Stromal cell of bone marrow (primary cell): ENCODE measurements at places on chromosomes 3 and 15.
A peak's percentile ranks its signal among the peaks of the same experiment; 100 is the strongest.

DNA sequence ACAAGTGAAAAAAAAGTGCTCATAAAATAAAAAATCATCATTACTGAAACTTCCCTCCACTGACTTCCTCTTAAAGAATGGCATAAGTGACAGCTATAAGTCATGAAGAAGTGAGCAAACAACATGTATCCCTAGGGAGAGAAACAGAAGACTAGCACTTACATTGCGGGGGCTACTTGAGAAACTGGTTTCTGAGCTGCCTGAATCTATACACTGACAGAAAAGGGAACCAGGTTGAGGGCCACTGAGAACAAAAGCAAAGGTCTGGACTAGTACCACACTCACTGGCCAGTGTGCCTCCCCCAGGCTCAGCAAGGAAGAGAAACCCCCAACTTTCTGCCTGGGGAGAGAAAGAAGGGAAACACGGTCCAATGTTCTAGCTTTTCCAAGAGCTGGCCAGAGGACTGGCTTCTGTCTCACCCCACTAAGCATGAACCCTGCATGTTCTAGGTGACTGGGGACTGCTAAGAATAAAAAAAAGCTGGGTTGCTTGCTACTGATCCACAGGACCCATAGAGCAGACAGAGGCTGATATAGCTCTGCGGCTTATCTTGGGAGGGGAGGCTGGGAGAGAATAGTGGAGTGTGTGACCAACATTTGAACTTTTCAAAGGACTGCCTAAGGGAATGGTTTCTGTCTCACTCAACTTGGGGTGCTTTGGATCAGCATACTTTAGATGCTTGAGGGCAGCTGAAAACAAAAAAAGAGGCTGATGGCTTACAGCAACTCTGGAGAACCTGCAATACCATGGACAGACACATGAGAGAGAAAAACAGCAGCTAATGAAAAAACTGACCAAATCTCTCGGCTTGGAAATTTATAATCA lies 8.1 kb downstream of the RAD18 start:
- DNase-seq, result no peak

- no peak for DNase-seq
Observed at GRCh38 chr3:153903430-153903829, 217.8 kb upstream of the ARHGEF26 start.

DNA sequence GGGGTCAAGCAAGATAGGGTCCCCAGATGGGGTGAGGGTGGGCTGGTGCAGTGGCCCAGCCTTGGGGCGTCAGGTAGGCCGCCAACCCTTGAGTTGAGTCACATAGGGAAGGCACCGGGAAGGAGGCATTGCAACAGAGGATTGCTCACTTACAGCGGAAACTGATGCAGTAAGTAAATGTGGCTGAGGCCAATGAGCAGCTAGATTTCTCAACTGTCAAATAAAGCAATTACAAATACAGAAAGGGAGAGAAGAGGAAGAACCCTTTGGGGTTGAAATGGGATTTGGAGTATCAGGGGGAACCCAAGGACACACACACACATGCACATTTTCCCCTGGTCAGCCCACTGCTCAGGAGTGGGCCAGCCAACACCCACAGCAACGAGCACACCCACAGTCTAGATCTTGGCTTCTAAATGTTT lies 44.0 kb downstream of the CHSY1 start:
- DNase-seq, result no peak

DNA sequence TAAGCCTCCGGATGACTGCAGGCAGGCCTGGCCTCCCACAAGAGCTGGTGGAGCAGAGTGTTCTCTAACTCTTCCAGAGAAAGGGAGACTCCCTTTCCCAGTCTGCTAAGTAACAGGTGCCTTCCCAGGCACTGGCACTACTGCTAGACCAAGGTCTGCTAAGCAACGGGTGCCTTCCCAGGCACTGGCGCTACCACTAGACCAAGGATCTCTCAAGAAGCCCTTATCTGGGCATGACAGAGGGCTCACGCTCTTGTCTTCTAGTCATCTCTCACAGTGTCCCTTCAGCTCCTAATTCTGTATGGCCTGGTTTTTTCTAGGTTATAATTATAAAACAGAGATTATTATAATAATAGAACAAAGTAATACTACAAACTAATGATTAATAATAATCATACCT lies 27.8 kb downstream of the MYL3 start:
- DNase-seq, result no peak

GRCh38 chr15:40407330-40407990 lies 1.9 kb downstream of the IVD start:
- no peak for DNase-seq

- no peak for DNase-seq
Observed at GRCh38 chr3:66642019-66642418, 141.2 kb upstream of the LRIG1 start.

DNA sequence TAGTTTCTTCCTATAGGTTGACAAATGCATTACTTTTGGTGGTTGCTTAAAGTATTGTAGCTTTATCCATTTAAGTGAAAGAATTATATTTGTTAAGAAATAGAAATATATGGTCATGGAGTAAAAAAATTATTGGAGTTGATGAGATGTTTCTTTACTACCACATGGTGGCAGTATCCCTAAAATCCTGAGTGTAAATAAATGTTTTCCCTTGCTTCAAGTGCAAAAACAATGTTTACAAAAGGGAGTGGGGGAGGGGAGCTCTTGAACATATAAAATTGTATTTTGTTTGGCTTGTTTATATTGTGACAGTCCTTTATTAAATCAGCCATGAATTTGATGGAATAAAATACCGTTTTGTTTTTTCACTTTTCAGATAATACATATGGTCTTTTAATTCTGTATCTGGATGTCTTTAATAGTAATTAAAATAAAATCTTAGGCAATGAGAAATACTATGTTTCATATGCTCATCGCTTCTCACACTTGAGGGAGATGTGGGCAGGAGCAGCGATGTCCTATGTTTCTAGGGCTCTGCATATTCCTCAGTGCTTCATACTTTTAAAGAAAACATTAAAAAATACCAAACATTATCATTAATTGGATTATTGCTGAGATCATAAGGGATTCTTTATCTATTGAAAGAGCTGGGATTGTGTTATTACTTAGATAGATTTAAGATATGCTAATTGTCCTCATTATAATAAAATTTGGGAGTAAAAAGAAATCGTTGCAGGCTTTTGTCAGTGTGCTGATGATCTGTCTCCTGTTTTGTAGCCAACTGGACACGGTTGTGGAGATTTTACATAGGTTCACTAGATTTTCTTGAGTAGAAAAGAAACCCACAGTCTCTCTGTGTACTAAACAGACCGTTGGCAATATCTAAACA lies 349.7 kb downstream of the TUSC7 start:
- DNase-seq, result no peak

- DNase-seq, result no peak
Observed at GRCh38 chr3:129530251-129530791, 1.9 kb downstream of the RHO start.

DNA sequence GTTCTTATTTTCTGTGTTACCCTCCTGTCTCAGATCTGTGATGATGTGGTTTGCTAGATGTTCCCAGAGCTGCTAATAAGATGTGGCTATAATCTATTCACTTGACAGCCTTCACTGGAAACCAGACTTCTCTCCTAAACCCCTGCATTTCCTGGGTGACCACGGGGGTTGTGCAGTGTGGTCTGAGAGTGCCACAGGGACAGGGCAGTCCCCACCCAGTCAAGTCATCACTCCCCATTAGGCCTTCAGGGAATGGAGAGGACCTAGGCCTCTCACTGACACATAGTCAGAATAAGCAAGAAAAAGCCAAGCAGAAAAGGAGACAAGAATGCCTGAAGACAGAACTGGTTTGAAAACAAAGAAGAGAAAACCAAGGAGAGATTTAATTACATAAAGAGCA lies 58.3 kb downstream of the GJD2 start:
- DNase-seq, result no peak

- no peak for DNase-seq
Observed at GRCh38 chr15:101062471-101063171, 143.5 kb downstream of the LRRK1 start.

DNA sequence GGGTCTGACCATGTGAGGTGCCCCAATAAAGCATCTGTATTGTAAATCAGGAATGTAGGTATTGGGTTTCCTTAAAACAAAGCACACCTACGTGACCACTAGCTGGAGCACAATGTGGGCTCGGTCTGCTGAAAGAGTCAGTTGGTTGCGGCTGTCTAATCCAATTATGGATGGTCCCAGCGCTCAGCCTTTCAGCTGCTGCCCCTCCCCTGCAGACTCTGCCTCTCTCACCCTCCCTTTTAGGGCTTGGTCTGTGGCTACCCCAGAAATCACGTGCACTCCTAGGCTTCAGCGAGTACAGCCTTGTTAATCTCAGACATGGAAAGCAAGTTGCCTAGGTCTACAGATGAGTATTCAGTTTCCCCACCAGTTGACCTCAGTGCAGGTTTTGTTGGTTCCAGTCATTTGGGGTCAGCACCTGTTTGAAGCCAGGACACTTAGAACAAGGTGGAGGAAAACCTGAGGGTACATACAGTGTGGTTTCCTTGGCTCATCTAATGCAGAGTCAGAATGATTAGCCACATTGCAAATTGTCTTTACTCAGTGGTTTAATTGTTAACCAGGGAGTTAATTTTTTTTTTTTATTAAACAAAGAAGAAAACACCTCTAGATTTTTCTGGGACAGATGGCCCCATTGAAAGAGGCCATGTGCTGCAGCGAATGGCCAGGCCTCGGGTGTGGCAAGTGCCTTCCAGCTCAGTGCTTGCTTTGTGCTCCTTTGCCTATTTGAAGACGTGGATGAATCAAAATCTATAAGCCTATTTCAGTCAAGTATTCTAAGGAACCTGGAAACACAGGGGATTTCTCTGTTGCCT lies 137.7 kb downstream of the IGF1R start:
- no peak for DNase-seq

DNA sequence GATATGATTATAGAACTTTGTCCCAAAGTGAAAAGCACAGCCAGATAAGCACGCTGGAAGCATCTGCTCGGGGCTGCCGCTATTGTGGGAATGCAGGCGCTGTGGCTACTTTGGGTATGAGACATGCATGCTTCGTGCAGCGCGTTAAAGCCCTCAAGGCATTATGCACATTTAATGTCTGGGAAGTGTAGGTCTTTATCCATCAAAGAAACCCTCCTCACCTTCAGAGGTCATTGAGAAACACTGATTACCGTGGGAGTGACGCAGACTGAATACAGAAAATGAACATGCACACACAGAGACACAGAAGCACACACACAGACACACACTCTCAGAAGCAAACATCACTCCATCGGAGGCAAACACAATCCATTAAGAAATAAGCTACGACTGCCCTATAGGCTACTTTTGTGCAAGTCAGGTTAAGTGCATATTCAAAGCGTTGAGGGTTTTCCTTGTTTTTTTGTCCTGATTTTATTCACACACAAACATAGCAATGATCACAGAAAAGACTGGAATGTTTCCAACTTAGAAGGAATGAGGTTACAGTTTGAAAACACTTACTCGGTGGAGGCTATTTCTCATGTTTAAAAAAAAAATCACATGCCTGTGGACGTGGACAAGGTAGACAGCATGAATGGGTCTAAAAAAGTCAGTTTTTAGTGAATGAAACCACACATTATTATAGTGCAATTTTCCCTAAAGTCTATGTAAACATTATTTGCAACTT lies 68.5 kb downstream of the PLCH1 start:
- no peak for DNase-seq

DNA sequence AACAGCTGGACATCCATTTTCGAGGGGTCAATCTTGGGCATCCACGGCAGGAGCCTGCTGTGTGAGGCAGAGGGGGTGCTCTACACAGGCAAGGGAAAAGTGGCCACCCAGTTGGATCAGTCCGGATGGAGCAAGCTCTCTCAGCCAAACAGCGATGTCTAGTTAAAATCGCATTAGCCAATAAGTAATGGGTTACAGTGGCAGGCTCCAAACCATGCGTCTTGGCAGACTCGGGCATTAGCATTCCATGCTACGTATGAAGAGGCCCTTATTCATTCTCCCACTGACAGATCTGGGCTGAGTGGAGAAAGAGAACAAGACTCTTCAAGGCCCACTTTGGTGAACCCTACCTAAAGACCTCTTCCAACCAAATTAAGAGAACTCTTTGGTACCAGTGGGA lies 49.3 kb downstream of the CCNB2 start:
- DNase-seq, result no peak

GRCh38 chr3:43190670-43191069 lies 84.8 kb upstream of the POMGNT2 start:
- no peak for DNase-seq

GRCh38 chr3:121430664-121431215 lies 115.0 kb downstream of the POLQ start:
- no peak for DNase-seq

DNA sequence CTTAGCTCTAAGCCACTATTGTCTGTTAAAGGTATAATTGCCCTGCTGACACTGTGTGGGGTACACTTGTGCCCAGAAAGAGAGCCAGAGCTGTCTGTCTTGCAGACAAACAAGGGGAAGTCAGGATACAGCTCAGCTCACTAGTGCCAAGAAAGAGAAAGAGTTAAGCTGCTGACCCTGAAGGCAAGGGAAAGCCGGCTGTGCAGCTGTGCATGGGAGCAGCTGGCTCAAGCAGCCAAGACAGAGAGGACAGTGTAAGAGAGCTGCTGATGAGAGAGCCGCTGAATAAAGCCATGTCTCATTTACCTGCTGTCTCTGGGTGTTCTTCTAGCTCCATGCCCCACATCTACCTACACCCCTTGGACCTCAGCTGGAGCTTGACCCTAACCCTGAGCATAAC lies 428.1 kb upstream of the NAALADL2 start:
- DNase-seq, result no peak

- DNase-seq, result no peak
Observed at GRCh38 chr3:11989383-11990038, 14.7 kb upstream of the SYN2 start.

DNA sequence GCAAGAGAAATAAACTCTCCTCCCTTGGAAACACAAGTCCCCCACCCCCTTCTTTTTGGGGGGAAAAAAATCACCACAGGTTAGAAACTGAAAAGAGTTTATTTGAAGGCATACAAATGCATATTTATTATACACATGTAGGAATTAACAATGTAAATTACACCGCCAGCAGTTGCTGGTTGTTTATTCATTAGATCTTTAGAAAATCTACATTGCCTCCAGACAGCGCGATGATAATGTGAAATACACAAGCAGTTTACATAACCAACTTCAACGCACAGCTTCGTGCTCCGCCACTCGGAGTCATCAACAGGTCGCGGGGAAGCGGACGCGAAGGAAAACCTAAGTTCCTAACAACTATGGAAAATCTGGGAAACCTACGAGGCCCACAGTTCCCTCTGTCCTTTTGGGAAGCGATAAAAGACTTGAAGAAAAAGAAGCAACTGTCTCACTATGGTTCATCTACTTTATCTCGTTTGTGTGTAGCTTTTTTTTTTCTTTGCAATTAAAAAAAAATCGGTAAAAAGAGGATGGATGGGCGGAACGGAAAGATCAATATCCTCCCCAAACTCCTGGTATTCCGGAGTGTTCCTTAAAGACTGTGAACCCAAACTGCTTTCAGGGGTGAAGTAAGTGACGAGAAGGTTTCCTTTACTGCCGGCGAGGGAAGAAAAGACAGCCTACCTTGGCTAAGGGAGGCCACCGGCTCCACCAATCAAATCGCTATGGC lies 8.4 kb upstream of the FOXB1 start:
- no peak for DNase-seq

GRCh38 chr3:164332831-164333802 lies 745.2 kb downstream of the SI start:
- peak; percentile 3 for DNase-seq

- DNase-seq, result no peak
Observed at GRCh38 chr15:69149803-69150202, 10.6 kb upstream of the GLCE start.

GRCh38 chr3:186152889-186153292 lies 44.0 kb upstream of the ETV5 start:
- no peak for DNase-seq

GRCh38 chr3:49718858-49719213 lies 648 bp downstream of the AMIGO3 start:
- no peak for DNase-seq

- DNase-seq, result no peak
Observed at GRCh38 chr3:62467966-62468722, 94.8 kb upstream of the FEZF2 start.
